ENCODE measurements at places on chromosomes 6 and 20.
A peak's percentile ranks its signal among the peaks of the same experiment; 100 is the strongest.

- DNase-seq = no peak
These were observed 35.9 kb upstream of the MAP3K4 start for GRCh38 chr6:160955508-160956295.

DNA sequence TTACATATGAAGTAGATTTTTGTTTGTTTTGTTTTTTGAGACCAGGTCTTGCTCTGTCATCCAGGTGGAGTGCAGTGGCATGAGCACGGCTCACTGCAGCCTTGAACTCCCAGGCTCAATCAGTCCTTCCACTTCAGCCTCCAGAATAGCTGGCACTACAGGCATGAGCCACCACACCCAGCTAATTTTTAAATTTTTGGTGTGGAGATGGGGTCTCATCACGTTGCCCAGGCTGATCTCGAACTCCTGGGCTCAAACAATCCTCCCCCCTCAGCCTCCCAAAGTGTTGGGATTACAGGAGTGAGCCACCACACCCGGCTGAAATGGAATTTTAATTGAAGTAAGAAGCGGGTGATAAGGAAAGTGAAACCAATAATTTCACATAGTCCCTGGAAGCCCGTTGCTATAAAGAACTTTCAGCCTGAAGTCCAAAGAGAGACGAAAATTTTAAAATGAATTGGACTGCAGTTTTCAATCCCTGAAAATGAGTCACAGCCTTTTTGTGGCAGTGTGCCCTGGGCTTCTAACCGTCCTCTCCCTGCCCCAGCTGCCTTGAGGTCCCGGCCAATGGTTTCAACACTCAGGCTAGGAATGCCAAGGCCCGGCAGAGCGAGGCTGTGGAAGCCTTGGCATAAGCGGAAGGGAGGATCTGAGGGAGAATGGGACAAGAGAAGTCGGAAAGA is 757 bp downstream of the RAET1E start:
- peak; percentile 83 for DNase-seq

DNA sequence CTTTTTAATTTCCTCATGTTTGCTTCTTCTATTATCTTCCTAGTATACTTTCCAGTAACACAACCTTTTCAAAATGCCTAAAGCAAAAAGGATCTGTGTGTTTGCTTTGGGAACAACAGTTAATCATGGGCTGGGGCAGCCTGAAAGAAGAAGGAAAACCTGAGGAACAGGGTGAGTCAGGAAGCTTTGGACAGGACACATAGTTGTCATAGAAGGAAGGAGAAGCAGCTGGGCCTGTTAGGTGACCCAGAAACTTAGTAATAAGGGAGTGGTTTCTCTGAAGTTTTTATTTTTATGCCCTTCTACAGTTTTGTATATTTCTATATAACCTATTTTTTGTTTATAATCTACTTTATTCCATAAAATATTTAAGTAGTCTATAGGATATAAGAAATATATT is 61.4 kb downstream of the CD24 start:
- DNase-seq = no peak

GRCh38 chr20:35145141-35145564 is 2.0 kb downstream of the EDEM2 start:
- DNase-seq = peak; percentile 32

DNA sequence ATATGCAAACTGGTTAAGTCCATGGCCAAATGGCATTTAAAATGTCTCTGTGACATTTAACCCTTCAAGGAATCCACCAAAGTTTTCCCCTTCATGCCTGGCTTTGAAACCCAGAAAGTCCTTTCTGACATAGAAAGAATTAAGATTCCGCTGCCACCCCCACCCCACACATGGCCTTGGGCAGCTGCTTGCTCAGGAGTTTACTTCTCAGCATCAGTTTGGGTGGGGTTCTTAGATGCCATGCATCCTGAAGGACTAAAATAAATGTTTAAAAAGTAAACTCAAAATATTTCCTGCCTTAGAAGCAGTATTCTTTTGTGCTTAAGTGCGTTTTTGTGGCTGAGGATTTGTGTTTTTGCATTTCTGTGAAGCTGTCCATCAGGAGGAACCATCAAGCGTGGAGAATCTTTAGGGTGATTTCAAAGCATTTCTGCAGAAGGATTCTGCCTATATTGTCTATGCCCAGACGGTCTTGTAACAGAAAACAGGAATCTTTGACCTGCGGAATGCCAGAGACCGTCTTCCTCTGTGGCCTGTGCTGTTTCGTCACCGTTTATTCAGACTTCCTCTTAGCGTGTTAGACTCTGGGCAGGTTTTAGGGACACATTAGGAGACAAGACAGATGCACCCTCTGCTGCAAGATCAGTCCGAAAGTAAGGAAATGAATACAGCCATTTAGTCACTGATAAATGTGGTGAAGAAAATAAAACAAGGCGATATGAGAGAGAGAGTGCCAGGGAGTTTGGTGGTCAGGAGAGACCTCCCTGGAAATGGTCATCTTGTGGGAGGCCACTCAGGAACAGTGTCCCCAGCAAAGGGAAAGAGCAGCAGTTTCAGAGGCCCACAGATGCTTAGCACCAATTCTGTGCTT is 6.2 kb downstream of the DUSP22 start:
- no peak for DNase-seq

- DNase-seq = no peak
These were observed 91.9 kb downstream of the PREP start for GRCh38 chr6:105310947-105311346.

All from hindlimb muscle (tissue), 1 donor.